ENCODE measurements at places on chromosomes 12 and 14.

DNA sequence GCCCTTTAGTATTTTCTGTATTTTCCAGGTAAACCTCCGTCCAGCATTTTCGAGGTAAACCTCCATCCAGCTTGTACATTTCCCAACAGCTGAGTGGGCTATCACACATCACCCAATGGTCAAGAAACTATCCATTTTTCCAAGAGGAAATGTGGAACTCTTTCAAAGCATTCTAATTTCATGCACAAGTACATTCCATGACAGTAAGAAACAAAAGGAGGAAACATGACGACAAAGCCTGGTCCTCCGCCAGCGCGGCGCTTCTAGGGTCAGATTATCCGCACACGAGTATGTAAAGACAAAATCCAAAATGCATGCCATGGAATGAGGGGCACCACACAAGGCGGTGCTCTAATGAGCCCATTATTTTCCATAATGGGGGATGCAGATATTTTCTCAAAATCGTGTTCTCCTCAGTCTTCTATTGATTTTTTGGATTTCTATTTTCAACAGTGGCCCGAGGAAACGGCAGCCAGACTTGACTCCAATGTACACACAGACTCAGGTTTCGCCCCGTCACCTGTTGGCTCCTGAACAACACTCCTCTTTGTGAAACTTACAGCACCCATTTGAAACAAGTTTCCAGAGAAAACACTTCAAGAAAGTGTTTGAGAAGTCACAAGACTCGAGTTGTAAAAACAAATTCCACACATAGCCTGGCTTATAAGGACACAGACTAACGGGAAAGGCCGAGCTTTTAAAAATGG lies 107.4 kb downstream of the PRICKLE1 start:
- peak; percentile 81 for DNase-seq
- H3K4me3 ChIP-seq = peak overlapping the region; percentile 88
- peak overlapping the region; percentile 86 for H3K27ac ChIP-seq
- no peaks in the 10 kb centered on the region for H3K27me3 ChIP-seq
- H3K36me3 ChIP-seq = no peaks in the 10 kb centered on the region

DNA sequence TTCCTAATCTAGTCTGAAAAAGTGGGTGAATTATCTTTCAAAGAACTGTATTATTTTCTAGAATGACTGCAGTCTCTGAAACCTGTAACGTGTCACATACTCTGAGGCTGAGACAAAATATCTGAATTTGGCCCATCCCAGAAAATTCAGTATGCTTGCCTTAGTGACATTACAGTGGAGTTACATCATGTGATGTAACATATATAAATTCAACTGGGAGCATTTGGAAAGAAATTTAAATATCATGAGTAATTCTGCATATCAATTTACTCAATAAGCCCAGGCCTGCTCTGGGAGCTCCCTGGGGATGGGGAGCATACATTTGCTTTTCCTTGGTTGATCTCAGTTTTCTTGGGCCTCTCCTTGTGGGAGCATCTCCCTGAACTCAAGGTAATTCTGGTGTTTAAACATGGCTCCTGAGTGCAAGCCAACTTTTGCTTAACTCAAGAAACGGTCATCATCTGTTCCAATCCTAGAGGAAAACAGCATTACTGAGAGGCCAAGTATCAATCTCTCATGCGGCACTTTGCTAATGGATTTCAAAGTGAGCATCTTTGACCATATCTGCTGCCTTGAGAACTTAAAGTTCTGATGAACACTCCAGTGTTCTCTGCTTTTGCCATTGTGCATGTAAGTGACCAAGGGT lies 54.4 kb downstream of the AKAP6 start:
- no peaks in the 10 kb centered on the region for H3K4me1 ChIP-seq
- DNase-seq = no peak
- H3K4me3 ChIP-seq = no peak overlapping the region
- H3K27me3 ChIP-seq = no peaks in the 10 kb centered on the region
- H3K36me3 ChIP-seq = no peaks in the 10 kb centered on the region

DNA sequence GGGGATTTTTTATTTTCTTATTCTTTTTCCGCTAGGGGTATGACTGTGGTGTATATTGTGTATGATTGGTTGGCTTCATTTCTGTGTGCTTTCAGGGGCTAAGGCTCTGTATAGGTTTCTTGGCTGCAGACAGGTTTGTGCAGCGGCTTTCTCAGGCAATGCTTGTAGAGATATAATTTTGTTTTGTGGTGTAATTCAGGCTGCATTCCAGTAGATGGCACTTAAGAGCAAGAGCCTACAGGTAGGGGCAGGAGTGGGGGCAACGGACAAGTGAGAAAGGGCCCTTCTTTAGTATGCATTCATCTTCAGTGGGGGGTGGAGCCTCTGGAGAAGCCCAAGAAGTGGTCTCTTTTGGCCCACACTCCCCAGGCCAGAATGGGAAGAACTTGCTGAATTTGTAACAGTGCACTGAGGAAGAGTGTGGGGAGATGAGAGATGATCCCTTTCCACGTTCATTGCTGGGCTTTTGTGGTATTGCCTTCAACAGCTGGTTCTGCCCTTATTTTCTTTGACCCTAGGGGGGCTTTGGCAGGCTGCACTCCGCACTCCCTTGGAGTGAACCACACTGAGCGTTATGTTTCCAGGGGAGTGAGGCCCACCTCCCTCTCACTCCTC lies 78.6 kb downstream of the IFNG-AS1 start:
- H3K27me3 ChIP-seq = no peaks in the 10 kb centered on the region
- no peak overlapping the region for H3K4me3 ChIP-seq
- no peak for DNase-seq
- H3K36me3 ChIP-seq = no peaks in the 10 kb centered on the region
- H3K27ac ChIP-seq = no peak overlapping the region

- H3K4me3 ChIP-seq = no peak overlapping the region
- no peak for DNase-seq
- H3K36me3 ChIP-seq = peaks cover 5% of the 10 kb centered on the region
- H3K27me3 ChIP-seq = no peaks in the 10 kb centered on the region
- H3K27ac ChIP-seq = no peak overlapping the region
- H3K4me1 ChIP-seq = peaks cover 28% of the 10 kb centered on the region
These were observed 9.6 kb upstream of the SNAPC1 start for GRCh38 chr14:61752626-61753025.

- H3K4me3 ChIP-seq = no peak overlapping the region
- H3K27me3 ChIP-seq = no peaks in the 10 kb centered on the region
- no peak for DNase-seq
- H3K4me1 ChIP-seq = no peaks in the 10 kb centered on the region
These were observed 33.0 kb upstream of the CFAP54 start for GRCh38 chr12:96456265-96456974.

- H3K4me1 ChIP-seq = peaks cover 28% of the 10 kb centered on the region
- no peaks in the 10 kb centered on the region for H3K27me3 ChIP-seq
- no peak overlapping the region for H3K4me3 ChIP-seq
- no peak for DNase-seq
These were observed 60.5 kb downstream of the SLC38A1 start for GRCh38 chr12:46208370-46208769.

Data from lower lobe of right lung (tissue), 2 donors.